ENCODE measurements at places on chromosomes 13 and 19.

DNA sequence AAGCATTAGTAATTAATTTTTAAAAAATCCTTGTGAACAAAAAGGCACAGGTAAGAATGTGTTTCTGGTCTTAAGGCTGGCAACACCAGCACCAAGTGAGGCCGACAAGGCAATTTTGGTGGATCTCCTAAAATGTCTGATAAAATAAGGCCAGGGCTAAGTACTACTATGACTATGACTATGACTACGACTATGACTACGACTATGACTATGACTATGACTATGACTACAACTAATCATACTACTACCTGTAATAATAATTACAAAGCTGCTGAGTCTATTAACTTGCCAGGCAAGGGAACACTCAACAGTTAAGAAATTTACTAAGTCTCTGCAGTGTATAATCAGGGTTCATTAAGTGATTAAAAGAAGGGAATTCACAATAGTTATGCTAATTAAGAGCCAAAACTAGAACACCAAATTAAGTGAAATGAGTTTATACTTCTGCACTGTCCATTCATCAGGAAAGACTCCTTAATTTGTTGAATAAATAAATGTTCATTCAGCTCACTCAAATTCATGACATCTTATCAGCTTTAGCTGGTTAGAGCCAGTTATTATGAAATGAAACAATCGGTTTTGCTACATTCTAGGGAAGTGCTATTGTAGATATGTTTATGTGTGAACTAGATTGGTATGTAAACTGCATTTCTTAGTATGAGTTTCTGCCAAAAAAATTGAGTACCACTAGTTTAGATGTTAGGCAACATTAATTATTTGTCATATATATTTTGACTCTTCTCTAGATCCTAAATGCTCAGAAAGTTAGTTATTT lies 1626.2 kb upstream of the PCDH20 start:
- no peak for DNase-seq

DNA sequence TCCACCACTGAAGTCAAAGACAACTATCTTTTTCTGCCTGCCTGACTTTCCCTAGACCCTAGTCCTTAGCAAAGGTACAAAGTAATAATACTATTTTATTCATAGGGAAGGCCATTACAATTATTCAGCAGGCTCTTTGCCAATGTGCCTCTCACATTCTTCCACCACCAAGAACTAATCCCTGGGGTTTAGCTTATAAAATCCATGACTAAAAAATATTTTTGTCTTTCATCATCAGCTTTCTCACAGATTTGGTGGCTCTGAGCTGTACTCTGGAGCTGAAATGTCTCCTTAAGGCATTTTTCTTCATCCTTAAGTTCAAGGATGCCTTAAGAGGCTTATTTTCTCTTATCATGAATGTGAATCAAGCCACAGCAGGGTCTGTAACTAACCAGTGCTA lies 96.1 kb downstream of the OXGR1 start:
- no peak for DNase-seq

DNA sequence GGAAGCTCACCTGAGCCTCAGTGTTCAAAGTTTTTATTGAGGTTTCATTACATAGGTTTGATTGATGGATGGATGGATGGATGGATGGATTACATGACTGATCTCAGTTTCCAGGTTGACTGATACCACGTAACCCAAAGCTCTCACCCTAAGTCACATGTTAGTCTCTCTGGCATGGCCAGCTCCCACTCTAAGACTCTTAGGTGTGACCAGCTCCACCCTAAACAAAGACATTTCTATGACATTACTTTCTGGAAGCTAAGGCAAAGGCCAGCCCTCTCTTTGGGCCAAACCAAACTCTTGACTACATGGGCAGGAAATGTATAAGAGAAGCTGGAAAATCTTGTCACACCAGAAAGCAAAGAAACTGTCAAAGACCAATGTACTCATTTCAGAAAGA lies 28.6 kb downstream of the POLR1D start:
- no peak for DNase-seq

DNA sequence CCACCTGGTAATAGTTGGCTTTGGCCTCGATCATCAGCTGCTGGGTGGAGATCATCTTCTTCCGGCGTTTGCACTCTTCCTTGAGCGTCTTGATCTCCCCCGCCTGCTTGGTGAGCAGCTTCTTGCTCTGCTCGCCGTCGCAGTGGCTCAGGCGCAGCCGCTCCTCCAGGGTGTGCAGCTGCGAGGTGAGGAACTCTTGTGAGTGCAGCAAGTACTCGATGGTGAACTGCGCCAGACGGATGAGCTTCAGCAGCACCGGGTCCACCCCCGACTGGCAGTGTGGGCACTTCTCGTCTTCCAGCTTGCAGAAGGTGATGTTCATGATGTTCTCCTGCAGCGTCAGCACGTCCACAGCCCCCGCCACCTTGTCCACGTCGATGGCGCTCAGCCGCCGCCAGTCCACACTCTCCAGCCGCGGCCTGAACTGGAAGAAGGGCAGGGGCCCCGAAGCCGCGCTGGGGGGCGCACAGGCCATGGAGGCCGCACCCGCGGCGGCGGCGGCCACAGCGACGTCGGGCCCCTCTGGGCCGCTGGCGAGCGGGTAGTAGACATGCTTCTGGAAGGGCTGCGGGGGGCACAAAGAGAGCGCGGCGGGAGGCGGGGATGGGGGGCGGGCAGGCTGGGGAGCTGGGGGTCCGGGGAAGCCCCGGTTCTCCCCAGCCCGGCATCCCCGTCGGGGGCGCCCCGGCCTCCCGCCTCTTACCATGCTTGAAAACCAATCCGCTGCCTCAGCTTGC lies 3.0 kb downstream of the DZIP1 start:
- DNase-seq: no peak

- DNase-seq: no peak
Observed at GRCh38 chr13:52738719-52739467, 727 bp downstream of the CNMD start.

DNA sequence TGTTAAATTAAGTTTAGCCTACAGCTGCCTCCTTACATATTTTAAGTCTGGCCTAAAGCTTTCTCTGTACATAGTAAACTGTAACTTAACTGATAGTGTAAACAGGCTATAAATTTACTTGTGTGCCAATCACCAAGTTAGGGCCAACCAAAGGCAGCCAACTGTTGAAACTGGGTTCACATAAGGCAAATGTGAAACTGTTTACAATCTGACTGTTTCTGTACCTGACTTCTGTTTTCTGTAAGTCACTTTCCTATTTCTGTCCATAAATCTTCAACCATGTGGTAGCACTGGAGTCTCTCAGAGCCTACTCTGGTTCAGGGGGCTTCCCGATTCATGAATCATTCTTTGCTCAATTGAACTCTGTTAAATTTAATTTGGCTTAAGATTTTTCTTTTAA lies 103.1 kb downstream of the RAP2A start:
- no peak for DNase-seq

DNA sequence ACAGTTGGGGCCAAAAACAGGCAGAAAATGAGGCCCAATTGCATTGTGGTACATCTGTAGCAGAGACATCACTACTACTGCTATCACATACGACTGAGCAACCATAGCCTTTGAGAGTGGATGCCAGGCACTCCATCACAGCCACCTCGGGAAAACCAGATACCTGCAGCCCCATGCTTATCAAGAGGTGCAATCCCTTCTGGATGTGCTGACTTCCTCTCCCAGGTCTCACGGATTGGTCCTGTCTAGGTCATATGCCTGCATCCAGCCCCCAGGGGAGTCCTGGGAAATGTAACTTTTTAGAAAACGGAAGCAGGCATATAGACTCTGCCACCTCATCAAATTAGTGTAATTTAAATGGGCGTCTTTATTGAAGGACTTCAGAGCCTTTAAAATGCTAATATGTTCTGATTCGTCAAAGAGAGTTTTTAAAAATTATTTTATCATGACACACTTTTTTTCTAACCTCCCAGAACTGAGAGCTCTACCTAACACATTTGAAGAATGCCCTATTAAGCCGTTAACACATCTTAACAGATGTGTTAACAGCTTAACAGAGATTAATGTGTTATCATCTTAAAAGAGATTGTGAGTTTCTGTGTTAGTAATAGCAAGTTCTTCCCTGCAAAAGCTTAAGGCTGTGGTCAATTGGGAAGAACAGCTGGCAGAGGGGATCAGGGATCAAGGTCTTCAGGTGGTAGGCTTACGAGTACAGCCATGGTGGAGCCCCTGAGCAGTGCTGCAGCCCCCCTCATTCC lies 63.9 kb downstream of the DLEU7 start:
- no peak for DNase-seq

GRCh38 chr13:41613984-41614661 lies 156.8 kb downstream of the RGCC start:
- peak; percentile 45 for DNase-seq

- DNase-seq: no peak
Observed at GRCh38 chr19:30927705-30928104, 421.5 kb downstream of the TSHZ3 start.

DNA sequence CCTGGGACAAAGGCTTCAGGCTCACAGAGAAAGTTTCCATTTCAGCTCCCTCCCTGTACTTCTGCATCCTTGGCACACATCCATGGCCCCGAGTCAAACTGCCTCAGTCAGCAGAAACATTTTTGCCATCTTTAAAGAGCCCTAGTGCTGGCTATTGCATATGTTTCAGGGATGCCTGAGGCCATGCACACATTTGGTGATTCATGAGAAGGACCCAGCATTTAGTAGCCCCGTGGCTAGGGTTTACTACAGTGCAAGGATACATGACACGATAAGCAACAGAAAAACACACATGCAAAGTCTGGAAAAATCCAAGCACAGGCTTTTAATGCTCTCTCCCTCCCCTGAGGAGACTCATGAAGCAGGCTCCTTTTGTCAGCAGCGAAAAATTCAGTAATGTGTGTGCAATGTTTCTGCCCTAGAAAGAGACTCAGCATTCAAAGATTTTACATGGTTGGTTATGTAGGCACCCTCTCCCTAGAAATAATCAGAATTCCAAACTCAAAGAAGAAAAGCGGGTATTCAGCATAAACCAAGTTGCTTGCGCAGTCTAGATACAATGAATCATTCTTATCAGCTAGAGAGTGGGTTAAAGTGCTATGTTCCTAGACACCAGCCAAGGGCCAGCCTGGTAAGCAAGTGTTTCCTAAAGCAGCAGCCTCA lies 17.6 kb downstream of the ACOD1 start:
- peak; percentile 71 for DNase-seq

DNA sequence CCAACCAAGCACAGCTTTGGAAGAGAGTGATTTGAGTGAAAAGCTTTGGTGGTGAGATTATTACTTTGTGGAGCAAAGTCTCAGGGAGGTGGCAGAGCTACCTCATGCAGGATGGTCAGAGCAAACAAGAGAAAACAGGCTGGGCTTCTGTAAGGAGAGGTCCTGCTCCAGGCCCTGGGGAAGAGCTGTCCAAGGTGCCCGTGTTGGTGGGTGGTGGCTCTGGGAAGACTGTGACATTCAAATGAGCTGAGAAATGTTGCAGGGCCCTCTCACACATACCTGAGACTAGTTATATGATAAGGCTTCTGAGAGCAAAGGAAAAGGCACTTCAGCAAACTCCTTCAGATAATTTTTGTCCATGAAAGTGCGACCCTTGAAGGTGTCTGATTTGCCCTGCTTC lies 205.5 kb upstream of the SOX21 start:
- DNase-seq: no peak

- no peak for DNase-seq
Observed at GRCh38 chr13:33034882-33035520, 18.8 kb downstream of the KL start.

DNA sequence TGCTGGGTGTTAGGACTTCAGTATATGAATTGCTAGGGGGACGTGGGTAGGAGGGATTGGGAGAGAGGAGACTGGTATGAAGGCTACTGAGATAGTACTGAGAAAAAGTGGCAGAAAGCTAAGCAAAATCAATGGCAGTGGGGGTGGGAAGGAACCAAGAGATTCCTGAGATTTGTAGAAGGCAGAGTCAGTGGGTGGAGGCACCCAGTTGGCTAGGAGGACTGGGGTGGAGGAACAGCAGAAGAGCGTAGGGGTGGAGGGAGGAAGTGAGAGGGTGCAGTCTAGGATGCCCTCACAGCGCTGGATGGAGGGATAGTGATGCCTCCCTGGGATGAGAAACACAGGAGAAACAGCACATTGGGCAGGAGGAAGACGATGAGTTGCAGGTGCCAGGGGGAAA lies 5.6 kb upstream of the MEDAG start:
- DNase-seq: no peak

GRCh38 chr13:110913322-110914080 lies 1.4 kb downstream of the ANKRD10 start:
- no peak for DNase-seq

DNA sequence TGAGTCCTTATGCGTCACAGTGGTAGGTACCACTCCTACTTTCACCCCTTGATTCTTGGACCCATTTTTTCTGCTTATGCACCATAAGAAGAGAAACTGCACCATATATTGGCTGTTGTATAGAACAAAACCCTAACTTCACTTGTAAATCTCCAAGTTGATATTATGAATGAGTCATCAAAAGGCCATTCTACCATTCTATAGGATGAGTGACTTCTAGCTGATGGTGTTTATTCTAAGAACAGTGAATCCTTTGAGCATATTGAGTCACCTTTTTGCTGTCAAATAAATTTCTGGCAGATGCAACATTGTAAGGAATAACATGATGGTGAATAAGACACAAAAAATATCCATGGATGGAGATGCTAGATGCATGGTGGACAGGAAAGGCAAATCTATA lies 57.7 kb downstream of the POLR1D start:
- DNase-seq: no peak

DNA sequence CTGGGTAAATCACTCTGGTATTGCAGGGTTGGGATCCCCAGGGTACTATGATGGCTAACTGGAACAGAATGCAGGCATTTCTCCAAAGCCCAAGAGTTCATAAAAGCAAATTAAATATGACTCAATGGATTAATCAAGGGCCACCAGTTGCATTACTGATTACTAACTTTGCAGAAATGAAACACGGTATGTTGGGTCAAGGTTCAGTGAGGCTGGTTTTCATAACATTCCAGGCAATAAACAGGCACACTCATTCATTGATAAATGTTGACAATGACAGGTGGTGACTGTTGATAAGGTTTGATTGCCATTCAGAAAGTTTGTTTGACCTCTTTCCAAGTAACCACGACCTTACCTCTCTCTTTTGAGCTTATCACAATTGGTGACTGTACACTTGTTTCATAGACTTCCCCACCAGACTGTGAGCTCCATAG lies 506 bp upstream of the AP1M1 start:
- DNase-seq: peak; percentile 6

DNA sequence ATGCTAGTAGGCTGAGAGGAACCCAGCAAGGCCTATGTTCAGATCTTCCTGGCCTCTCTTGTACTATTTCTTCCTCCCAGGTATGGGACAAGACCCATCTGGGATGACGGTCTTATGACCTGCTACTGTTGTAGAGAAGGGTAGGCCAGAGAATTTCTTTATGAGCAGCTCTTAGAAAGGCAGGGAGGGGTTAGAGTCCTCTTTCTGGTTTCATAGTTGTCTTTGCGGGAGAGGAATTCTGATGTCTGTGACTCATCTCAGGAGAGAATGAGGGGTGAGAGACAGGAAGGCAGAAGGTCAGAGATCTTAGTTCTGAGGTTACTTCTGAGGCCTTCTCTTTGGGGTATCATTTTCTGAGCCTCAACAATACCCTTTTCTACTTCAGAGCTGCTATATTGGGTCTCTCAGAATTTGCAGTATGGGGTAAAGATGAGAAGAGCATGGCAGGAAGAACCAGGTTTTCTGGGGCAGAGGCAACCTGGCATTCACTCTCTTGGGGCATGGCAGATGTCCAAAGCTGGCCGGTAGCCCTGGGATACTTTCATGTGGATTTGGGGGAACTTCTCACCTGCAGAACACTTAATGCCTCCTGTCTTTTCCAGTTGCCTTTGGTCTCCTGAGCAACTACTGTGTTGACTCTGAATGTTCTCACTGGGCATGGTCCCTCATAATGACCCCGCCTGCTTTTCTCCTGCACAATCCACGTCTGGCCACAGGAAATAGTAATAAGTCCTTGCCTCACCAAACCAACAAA lies 154.4 kb downstream of the GGACT start:
- DNase-seq: no peak
